ENCODE measurements at places on chromosomes 5 and 9.

GRCh38 chr5:96157077-96157780 lies 195.6 kb upstream of the ELL2 start:
- no peak for DNase-seq

GRCh38 chr5:53076014-53076583 lies 33.5 kb downstream of the MOCS2 start:
- no peak for DNase-seq

DNA sequence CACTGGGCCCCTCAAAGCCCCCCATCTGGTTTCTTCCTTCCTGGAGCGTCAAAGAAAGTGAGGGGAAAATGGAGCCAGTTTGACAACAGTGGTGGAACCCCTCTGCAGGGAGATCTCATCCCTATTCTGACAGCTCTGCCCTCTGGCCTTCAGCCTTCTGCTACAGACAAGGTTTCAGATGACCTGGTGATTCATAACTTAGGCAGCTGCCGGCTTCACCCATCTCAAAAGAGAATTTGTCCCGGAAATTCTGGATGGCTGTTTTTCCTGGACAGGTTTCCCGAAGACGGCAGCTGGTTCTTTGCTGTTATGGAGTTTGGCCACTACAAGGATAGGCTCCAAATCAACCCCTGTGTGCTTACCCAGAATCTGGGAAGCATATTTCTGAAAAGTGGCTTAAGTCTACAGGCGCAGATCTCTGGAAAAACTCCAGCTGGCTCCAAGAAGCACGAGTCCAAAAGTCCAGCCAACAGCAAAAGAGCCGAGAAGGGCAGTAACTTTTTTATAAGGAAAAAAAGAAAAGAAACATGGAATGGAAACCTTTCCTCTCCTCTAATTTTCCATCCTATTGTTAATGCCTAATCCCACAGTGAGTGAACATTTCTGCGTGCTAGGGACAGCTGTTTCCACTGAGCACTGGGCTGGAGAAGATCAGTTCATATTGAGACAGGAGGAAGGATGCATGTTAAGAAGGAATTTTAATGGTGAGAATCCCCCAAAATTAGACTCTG lies 54.5 kb downstream of the ZNF366 start:
- DNase-seq, result no peak

- no peak for DNase-seq
Observed at GRCh38 chr5:159819591-159820411, 96.5 kb upstream of the ADRA1B start.

- DNase-seq, result no peak
Observed at GRCh38 chr5:133396187-133396741, 216.1 kb downstream of the FSTL4 start.

DNA sequence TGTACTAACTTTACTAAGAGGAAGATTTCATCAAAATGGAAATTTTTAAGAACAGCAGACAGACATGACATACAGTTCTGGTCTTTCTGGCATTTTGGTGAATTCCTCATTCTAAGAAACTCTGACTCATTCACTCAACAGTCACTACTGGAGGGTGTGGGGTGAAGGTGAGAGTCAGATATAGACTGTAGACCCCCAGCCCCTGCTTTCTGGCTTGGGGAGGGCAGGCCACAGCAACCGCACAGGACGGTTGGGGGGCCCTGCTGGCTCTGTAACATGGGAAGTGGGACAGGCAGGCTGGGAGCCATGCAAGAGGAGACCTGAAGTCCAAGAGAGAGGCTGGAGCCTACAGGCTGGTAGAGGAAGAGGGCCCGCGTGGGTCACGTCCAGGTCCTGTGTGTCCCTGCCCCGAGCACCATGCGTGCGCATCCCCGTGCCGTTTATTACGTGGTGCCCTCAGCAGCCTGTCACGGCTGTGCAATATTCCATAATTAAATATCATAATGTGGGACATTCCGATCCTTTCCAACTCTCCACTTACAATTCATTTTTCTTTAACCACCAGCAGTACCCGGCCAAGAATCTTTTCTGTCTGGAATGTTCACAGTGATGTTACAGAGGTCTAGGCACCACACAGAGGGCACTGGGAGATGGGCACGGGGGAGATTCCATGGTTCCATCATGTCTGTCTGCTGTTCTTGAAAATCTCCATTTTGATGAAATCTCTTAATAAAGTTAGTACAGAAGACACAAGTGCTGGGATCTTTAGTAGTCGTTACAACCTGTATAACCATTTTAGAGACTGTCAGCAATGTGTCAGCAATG lies 75.5 kb downstream of the SEMA4D start:
- peak; percentile 59 for DNase-seq

DNA sequence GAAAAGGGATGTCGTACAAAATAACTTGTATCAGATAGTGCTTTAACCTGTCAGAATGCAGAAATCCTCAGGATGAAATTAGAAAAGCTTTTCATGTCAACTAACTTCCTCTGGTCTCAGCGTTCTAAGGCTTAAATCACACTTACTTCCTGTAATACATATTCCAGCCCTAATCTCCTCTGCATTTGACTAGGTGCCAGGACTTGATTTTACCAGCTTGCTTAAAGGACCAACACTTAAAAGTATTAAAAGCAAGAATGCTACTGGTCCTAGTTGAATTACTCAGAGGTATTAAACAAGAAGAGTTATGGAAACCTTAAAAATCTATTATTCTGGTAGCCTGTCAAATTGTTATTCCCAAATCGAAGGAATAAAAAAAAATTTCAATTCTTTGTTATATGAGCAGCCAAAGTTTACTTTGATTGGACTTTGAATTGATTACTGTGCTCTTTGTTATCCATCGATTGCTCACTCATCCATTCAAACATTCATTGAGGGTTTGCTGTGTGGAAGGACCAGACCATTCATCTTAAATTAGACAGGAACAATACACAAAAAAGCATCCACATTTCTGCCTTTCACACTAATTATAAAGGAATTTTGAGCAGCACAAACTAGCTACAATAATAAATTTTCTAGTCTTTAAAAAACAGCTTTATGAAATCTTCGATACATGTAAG lies 108.7 kb downstream of the MUSK start:
- DNase-seq, result no peak

DNA sequence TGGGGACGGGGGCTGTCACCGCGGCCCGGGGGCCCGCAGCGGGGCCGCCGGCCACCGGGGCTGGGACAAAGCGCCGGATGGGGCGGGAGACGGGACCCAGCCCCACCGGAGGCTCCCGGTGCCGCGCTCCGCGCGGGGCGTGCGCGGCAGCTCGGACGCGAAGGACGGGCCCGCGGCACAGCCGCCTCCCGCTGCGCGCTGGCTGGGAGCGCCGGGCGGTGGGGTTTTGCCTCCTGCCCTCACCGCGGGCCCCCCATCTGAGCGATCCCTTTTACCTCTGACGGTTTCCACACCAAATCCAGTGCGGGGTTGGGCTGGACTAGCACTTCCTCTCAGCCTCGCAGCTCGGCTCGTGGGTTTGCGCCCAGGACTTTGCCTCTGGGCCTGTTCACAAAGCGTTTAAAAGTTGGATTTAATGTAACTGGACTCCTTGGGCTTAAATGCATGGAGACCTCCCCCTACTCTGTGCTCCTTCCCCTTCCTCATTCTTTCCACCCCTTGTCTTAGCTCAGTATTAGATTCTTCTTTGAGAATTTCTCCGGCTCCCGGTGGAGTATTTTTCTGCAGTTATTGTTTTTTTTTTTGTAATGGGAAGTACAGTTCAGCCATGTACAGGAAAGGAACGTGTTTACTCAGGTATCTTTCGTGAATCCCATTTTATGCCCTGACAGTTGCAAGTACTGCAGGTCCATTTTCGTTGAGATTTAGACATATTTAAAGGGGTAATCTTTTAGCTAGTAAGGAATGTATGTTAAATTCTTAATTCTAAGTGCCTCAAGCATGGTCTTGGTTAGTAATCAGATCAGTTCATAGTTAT lies 691 bp downstream of the FCHO2 start:
- DNase-seq, result no peak

DNA sequence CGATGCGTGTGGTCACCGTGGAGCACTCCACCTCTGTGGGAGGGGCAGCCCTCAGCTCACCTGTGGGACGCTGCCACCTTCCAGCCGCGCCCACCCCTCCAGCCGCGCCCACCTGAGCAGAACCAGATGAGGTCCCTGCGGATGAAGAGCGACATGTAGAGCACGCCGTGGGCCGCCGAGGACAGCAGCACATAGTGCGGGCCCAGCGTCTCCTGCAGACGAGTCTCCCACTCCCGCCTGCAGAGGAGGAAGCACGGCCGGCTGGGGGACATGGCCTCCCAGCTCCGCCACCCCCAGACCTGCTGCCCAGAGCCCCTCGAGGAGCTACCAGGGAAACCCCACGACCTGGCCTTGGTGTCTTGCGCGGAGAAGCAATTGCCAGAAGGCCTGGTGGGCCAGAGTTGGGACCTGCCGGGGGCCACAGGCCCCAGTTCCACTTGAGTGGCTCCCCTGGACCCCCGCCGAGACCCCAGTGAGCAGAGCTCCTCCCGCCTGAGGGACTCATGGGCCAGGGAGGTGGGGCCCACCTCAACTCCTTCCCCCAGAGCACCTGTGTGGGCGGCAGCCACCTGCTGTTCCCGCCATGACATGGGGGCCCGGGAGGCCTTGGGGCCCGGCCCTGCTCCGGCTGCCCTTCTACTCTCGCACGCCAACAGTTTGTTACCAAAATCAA lies 6.5 kb downstream of the INPP5E start:
- DNase-seq, result no peak

GRCh38 chr9:123655681-123656423 lies 274.1 kb downstream of the DENND1A start:
- no peak for DNase-seq

DNA sequence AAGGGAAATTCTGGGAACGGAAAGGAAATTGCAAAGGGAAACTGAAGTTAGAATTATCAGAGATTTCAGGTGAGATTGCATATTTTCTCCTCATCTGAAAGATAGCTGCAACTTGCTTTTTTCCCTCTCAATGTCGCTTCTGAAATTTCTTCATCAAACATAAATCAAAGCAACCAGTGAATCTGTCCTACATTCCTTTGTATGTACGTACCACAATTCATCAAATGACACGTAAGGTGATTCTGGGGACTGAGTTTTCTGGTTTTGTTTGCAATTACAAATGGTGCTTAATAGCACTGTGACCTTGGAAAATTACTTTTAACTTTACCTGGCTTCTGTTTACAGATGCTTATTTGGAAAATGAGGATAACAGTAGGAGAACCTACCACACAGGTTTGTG lies 21.9 kb upstream of the CNOT6 start:
- DNase-seq, result no peak

DNA sequence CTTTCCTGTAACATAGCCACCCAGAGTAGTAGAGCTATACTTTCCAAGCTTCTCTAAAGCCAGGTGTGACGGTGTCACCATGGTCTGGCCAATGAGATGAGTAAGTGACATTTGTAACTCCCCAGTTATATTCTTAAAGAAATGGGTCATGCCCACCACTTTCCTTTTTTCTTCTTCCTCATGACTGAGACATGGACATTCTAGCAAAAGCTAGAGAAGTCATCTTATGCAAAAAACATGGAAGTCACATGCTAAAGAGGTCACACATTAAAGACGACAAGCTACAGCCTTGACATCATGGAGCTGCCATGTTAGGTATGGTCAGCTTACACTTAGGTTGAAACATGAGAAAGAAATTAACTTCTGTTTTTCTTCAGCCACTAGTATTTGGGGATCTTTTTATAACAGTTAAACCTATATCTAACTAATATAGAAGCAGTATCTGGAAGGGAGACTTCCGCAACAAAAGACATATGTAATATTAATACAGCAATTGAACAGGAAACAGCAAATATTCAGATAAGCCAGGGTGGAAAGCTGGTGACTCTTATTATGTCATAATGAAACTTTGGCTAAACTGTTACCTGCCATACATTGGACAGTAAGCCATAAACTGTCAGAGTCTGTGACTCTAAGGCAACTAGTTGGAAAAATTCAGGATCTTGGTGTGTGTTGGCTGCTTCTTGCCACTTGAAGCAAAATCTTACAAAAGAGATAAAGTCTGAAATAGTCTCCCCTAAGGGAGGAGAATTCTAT lies 54.7 kb upstream of the SNX2 start:
- no peak for DNase-seq

DNA sequence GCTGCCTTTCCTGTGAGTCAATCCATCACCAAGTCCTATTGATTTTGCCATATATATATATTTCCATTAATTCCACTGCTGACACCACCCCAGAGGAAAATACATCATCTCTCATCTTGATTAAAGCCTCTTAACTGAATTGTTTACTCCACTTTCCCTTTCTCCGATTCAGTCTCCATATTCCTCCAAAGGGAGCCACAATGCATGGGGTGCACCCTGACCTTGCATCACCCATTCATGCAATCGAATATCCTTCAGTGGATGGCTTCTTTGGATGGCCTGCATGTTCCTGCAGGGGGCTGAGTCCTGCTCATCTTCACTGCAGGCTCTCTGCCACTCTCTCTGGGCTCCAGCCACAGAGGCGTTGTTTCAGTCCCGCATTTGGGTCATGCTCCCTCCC lies 231.0 kb downstream of the SNX18 start:
- no peak for DNase-seq
